ENCODE measurements at places on chromosomes 6 and 20.

- DNase-seq, result peak; percentile 22
Observed at GRCh38 chr20:45290677-45291355, 15.8 kb upstream of the RBPJL start.

DNA sequence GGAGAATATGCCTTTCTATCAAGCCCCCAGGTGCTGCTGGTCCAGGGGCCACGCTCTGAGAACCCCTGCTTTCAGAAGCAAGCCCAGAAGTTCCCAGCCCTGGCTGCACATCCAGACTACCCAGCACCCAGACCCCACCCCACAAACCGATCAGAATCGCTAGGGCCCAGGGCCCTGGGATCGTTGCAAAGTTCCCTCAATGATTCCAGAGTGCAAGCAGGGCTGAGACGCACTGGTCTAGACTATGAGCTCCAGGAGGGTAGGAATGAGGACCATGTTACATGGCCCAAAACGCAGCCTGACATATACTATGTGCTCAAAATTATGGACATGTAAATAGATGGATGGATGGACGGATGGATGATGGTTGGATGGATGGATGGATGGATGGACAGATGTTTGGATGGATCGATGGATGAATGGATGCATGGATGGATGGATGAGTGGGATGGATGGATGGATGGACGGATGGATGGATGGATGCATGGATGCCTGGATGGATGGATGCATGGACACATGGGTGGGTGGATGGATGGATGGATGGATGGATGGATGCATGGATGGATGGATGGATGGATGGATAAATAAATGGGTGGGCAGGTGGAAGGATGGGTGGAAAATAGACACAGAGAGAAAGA is 194.1 kb downstream of the PREX1 start:
- no peak for DNase-seq

DNA sequence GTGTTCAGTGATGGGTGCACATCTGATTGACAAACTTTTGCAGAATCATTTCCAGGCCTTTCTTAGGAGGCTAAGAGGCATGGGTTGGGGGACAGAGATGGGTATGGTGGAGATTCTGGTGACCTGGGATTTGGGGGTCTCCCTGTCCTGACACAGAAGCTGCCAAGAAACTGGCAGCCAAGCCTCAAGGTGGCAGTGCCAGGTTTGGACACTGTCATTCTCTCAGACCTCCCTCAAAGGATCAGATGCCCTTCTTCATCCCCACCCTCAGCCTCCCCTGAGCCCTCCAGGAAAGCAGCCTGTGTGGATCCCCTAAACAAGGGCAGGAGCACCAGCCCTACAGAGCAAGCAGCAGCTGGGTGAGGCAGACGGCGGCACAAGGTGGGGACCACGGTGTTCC is 18.1 kb upstream of the MAS1L start:
- DNase-seq, result no peak

GRCh38 chr6:96073555-96073954 is 57.8 kb downstream of the FUT9 start:
- DNase-seq, result no peak

DNA sequence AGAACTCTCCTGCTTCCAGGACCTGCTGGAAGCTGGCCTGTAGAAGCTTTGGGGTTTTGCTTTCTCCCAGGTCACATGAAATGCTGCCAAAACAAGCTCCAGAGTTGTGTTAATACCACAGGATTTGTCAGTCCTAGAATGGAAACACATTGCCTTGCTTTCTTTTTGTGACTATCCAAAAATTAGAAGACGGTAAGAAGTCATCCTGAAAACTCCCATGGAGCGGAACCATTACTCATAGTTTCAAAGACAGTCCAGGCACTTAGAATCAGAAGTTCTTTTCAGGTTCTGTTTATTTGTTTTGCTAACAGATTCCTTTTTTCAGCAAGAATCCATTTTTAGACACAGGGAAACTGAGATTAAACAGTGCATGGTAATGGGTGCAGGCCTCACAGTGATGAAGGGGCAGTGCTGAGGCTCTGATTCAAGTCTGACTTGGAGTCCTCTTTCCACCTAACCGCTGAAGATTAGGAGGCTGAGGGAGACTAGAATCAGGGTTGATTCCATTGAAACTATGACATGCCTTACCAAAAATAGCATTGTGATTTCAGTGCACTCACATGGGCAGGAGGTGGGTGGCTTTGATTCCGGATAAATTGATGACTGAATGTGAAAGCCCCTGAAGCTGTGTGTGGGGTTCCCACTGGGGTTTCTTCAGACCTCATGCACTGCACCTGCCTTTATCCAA is 72.2 kb upstream of the NAA20 start:
- DNase-seq, result no peak

DNA sequence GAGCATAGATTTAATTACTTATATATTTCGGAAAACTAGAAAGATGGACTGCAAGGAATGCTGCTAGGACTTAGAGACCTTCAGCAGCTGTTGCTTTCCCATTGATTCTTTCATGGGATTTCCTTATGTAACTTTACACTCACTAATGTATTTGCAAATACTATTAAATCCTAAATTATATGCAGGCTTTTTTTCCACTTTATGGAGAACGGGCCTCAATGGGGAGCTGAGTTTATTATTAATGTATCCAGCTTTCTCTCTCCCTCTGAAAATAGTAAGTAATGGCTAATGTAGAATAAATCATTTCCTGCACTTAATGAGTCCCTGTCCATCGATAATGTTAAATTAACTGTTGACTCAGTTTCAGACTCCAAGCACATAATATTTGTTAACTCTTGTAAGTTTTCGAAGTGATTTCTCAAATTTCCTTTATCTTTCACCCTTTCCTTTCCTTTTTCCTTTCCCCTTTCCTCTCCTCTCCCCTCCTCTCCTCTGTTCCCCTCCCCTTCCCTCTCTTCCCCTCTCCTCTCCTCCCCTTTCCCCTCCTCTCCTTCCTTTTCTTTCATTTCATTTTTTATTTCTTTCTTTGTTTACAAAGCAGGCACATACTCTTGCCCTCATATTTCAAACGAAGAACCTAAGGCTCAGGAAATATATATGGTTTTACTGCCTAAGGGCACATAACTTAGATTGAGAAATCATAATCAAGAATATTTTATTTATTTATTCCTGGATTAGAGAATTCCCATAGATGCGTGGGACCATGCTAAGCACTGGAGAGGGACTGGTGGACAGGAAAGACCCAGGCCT is 503.6 kb downstream of the MMUT start:
- no peak for DNase-seq

- DNase-seq, result no peak
Observed at GRCh38 chr20:33788351-33789049, 22.6 kb upstream of the CHMP4B start.

GRCh38 chr6:86331265-86331840 is 606.0 kb upstream of the HTR1E start:
- DNase-seq, result no peak

- no peak for DNase-seq
Observed at GRCh38 chr6:131083687-131084086, 20.6 kb upstream of the EPB41L2 start.

DNA sequence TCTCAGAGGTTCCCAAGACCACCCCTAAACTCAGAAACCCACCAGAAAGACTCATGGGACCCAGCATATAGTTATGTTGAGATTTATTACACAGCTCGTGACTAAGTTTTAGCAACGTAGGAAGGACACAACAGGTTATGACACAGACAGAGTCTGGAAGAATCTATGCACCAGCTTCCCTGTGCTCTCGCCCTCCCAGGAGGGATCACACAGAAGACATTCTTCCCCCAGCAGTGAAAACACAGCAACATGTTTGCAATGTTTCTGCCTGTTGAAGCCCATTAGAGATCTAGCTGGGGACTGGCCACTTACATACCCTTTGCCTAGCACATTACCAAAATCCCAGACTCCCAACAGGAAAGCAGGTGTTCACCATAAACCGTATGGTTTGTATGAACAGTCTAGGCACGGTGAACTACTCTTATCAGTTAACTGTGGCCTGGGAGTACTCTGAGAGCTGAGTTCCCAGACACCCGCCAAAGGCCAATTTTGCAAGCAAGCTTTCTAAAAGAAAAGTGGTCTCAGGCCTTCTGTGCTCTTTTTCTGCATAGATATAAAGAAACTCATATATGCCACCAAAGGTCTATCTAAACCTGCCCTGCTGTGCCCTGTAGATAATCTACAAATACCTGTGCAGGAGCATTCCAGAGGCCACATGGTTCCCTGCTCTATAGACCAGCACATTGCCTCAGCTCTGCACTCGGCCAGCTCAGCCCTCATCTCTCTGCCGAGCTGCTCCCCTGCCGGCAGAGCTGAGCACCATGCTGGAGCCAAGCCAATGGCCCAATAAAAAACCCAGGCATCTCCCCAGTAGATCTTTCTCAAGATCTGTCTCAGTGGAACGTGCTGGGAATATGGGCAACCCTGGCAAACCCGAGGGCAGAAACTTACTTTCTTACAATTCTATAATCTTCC is 69.6 kb upstream of the SMIM28 start:
- no peak for DNase-seq

- no peak for DNase-seq
Observed at GRCh38 chr6:139863964-139864363, 489.5 kb upstream of the CITED2 start.

DNA sequence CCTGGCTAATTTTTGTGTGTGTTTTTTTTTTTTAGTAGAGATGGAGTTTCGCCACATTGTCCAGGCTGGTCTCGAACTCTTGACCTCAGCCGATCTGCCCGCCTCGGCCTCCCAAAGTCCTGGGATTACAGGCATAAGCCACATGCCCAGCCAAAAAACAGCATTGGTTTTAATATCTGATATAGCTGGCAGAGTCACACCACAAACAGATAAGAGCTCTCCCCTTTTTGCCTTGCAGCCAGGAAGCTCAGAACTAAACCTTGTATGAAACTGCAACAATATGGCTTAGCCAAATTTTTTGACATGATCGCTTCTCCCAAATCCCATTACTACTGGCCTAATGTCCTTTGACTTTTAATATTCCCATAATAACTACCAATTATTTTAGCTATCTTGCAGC is 4.9 kb downstream of the ACOT8 start:
- no peak for DNase-seq

DNA sequence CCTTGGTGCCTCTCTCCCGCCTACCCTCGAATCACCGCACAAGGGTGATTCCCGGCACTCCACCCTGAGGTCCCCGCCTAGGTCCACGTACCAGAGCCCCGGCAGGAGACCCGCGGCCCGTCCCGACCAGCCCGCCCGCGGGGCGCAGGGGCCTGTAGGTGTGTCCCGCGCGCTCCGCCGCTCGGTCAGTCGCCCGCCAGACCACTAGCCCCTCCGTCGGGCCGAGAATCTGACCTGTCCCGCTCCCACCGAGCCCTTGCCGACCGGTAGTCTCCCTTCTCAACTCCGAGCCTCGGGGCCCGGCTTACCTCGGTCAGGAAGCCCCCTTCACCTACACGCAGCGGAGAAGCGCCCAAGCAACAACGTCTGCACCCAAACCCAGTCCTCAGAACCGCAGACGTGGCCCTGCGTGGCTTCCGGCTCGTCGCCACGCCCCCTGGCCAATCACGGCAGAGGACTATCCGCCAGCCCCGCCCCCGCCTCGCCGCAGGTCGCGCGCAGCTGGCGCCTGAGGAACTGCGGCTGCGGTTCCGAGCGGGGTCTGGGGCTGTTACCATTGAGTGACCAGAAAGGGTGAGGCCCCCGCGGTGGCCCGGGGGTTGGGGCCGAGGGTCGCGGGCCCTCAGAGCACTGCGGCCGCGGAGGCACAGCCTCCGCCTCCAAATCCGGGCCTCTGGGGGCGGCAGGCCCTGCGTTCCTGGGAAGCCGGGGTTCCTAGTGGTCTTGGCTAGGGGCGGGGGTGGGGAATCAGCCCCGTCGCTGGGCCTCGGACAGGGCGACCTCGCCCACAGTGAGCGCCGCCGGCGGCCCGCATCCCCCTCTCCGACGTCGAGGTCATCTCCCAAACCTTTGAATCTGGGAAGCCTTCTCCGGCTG is at the start of the genes PGM3 and RWDD2A:
PGM3 (minus strand) TSS at position 395 of the 876 bp plus-strand sequence. CDS start 2,253 bp downstream, outside the sequence.
RWDD2A (plus strand) TSS at position 487 of the 876 bp plus-strand sequence. CDS start 1,095 bp downstream, outside the sequence.
- DNase-seq, result no peak

GRCh38 chr6:149951626-149952025 is 9.8 kb downstream of the ULBP2 start:
- no peak for DNase-seq

DNA sequence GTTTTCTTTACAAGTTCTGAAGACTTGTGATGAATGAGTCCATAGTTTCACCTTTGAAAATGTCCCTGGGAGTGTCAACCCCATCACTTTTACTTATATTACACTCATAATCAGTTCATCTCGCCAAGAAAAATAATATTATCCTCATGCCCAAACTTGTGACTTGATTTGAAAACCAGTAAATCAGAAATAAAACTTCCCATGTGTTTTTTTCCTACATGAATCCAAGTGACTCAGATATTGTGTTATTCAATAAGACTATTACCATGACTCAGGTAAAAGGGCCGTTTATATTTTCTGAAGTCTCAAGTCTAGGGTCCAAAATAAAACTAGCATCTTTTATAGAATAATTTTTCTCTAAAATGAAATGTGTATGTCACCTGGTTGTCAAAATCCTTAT is 15.8 kb upstream of the CYP24A1 start:
- no peak for DNase-seq

DNA sequence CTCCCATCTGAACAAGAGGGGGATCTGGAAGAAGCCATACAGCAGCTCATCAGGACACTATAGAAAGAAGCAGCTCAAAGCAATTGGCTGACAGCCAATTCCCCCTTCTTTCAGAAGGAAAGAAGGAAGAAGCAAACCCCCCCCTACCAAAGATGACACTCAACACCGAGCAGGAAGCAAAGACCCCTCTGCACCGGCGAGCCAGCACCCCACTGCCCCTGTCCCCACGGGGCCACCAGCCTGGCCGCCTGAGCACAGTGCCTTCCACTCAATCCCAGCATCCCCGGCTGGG is 1.2 kb downstream of the REM1 start:
- no peak for DNase-seq

DNA sequence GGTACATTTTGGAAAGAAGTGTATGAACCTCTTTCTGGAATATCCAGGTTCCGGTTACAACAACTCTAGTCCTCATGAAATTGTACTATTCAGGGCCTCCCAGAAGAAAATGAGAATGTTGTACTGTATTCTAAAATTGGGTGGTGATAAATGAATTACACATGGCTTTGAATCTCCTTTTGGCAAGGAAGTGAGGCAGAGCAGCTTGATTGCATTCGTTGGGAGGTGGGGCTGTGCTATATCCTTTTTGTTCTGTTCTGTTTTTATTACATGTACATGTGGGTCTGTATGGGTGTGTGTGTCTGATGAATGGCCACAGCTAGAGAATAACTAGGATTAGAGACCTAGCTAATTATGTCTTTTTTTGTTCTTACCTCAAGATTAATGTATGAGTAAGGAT is 37.8 kb upstream of the SNRPB2 start:
- no peak for DNase-seq

- no peak for DNase-seq
Observed at GRCh38 chr6:100633096-100633777, 168.5 kb upstream of the SIM1 start.
